ENCODE measurements at places on chromosomes 11 and 22.
A peak's percentile ranks its signal among the peaks of the same experiment; 100 is the strongest.

DNA sequence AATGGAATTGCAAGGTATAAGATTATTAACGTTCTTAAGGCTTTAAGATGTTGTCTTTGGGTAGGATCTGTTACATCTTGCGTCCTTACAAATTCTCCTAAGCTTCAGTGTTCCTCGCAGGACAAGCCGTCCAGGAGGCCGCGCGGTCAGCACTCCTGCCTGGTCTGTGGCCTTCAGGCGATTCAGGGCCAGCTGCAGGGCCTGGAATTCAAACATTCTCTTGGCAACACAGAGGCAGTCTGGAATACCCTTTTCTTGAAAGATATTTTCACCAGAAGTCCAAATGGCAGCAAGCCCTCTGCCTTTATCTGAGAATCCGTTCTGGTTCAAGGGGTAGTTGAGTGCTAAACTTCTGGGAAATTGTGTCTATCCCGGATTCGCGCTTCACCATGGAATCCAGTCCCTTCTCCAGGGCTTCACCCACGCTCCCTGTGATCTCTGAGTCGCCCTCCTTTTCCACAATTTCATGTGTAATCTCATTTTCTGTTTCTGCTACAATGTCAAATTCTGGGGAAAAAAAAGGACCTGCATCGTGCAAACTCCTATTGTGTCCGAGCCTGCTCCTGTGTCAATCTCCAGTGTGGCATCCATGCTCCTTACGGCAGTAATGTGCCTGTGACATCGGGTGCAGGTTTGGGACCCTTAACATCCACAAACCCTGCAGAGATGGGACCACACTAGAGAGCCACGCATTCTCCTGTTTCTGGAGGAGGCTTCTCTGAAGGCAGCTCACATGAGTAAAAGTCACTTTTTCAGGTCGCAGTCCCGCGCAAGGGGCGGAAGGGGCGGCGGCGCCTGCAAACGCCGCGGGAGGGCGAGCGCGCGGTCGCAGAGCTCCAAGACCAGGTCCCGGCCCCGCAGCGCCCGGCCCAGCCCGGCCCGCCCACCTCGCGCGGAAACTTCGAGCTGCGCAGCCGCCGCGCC lies 25.4 kb upstream of the SORL1 start:
- DNase-seq: no peak

DNA sequence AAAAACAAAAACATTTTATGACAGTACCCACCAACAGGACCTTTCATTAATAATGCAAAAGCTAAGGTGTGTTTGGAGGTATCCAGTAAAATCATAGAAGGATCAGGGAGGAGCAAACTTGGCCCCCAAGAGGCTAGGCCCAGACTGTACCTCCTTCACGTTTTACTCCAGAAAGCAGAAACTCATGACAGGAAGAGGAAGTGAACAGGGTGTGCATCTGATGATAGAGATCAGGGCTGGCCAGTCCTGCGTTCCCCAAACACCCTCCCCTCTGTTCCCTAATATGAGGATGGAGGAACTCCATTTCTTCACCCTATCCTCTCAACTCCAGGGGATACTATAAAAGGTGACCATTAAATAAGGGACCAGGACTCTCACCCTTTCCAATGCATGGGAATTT lies 10.2 kb upstream of the MS4A12 start:
- no peak for DNase-seq

- DNase-seq: no peak
Observed at GRCh38 chr11:16873289-16873688, 134.8 kb downstream of the C11orf58 start.

DNA sequence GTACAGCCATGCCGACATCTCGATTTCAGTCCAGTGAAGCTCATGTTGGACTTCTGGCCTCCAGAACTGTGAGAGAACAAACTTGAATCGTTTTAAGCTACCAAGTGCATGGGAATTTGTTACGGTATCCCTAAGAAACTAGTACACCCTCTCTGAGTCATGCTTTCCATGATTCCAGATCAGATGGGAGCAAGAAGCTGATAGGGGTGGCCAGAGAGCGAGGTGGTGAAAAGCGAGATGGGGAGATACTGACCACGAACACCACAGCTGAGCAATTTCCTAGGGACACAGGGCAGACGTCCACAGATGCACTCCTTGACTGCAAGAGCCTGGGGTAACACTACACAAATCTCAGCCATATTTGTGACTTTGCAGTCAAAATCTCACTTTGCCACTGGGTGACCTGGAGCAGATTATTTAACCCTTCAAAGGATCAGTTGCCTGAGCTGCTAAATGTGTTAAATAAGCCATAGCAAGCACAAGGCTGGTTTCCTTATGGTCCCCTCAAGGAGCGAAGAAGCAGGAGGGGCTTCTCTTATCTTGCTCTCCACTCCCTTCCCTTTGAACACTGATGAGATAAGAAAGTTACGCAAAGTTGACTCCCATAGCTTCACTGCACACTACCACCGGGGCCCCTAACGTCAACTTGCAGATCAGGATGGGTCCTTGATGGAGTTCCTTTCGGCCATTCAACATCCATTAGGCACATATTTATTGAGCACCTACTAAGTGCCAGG lies 22.6 kb upstream of the RCN1 start:
- DNase-seq: no peak

DNA sequence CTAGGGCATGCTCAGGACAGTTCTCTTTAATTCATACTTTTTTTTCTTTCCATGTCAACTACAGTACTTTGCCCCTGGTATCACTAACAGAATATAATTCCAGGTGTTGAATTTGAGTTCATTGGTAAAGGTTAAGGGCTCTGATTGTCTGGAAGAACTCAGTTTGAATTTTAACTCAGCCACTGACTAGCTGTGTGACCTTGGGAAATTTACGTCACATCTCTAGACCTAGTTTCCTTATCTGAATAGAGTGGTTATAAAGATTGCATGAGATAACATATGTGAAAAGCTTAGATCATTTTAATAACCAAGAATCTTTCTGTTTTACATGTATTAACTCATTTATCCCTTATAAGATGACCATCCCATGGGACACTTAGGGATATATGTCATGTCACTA lies 15.8 kb upstream of the ZC3H12C start:
- no peak for DNase-seq

DNA sequence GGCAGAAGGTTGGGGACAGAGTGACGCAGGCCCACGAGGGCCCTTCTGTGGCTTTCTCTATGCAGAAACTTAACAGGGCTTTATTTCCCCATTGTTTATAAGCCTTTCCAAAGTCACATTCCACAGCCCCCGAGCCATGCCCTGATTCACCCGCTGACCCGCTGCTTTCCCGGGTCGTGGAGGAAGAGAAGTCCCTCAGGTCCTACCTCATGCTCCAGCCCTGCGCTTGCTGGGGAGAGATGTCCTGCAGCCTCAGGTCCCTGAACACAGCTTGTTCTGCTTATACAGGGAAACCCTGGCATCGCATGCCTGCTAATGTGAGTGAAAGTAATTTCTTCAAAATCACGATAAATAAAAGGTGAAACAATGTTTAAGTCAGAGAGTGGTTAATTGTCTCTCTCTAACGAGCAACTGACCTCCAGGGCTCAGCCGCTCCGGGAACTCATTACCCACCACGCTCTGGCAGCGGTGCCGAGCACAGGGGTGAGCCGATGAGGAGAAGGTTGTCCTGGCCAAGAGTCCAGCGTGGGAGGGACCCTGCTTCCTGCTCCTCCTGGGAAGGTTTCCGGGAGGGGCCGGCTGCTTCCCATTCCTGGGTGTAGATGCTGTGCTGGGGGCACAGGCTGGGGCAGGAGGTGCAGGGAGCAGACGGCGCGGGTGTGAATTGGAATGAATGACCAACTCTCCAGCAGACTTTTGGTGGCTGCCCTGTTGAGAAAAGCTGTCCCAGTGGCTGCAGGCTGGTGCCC lies 595.2 kb downstream of the BRD1 start:
- DNase-seq: no peak

- DNase-seq: no peak
Observed at GRCh38 chr11:7592711-7593110, 78.9 kb downstream of the PPFIBP2 start.

GRCh38 chr11:2989551-2989950 lies 2.6 kb downstream of the NAP1L4 start:
- DNase-seq: no peak

GRCh38 chr22:20584872-20585638 lies 77.6 kb downstream of the MED15 start:
- DNase-seq: no peak

DNA sequence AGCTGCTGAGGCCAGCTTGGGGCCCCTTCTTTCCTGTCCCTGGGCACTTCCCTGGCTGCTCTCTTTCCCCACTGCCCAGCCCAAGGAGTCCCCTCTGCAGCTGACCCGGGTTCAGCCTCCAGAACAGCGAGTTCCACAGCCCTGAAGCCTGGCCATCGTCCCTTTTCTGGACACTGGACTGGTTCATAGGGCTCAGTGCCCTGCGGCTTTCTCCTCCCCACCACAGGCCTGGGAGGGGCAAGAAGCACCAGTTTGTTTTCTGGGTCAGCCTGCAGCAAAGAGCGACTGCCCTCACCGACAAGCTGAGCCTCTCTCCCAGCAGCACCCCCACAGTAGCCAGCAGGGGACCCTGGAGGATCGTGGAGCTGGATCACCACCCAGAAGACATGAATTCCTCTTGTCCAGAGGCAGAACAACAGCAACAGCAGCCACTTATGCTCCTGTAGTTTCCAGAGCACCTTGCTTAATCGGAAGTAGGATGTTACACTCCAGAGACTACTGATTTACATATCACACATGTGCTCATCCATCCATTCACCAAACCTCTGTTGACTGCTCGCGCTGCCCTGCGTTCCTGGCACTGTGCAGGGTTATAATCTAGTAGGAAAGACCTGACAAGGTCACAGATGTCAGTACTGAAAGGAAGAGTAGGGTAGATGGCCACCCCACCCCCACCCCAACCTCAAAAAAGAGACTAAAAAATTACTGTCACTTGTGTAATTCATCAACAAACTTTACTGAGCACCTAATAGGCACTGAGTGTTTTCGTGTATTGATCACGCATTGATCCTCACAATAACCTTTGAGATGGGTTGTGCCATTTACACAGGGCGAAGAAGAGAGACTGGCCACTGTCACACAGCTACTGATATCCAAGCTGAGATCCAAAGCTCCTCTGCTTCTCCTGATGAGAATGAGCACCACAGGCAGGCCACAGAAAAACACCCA lies 13.0 kb upstream of the CXCR5 start:
- no peak for DNase-seq

DNA sequence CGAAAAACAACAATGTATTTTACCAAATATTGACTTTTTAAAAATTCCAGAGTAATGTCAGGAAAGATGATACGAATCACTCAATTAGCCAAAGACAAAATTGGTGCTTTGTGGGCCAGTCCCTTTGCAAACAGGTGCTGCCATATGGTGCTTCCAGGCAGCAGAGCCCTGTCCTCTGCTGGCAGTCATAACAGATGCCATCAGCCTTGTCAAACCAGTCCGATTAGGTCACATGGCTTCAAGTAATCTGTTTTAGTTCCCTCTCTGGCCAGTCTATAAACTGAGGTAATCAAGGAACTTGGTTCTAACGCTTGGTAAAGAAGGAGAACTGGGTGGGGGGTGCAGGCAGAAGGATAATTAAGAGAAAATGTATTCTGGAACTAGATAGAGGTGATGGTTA lies 49.1 kb upstream of the CAPRIN1 start:
- peak; percentile 90 for DNase-seq

GRCh38 chr11:117597071-117597470 lies 199.9 kb downstream of the DSCAML1 start:
- no peak for DNase-seq

DNA sequence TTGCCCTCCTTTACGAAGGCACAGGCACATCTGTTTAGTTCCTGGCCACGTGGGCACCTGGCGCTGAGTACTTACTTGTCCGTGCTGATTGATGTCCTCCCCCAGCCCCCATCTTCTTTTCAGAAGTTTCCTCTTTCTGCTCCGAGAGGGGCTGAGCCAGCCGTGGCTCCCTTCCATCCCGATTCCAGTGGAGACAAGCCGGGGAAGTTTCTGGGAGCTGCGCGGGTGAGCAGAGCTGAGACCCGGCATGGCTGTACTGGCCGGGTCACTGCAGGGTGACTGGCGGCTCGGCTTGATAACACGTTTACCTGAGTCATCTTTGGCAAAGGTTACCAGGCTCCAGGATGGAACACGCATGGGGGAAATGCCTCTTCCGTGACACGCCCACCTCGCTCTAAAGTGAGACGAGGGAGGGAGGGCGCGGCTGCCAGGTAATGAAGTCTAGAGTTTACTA lies 45.4 kb upstream of the ATXN10 start:
- DNase-seq: no peak

- no peak for DNase-seq
Observed at GRCh38 chr11:43923406-43924111, 18.9 kb upstream of the C11orf96 start.

DNA sequence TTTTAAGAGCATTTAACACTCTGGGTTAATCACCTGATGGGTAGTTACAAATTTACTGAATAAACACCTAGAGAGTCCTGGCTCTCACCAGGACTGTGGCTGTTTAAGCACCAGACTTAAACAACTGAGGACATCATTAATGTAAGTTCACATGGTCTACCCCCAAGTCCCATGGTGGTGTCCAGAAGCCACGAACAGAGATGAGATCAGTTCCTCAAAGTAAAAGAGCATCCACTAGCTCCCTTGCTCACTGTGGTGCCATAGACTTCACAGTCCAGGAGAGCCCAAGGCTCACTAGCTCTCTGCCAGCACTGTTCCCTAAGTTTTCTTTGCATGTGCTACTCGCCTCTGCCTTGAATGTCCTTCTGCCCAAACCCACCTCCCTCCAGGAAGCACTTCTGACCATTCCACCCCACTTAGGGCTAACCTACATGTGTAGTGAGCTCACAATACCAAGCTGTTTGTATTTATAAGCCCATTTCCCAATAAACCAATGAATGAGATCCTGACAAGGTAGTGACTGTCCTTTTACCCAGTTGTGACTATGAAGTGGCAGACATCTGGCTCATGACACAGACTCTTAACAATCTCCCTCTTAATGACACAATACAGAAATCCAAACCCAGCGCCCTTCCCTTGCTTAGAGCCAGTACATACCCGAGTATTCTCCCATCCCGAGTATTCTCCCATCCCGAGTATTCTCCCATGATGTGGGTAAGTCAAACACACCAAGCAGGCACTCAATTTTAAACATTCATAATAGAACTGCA lies 15.7 kb downstream of the NAP1L4 start:
- DNase-seq: no peak

DNA sequence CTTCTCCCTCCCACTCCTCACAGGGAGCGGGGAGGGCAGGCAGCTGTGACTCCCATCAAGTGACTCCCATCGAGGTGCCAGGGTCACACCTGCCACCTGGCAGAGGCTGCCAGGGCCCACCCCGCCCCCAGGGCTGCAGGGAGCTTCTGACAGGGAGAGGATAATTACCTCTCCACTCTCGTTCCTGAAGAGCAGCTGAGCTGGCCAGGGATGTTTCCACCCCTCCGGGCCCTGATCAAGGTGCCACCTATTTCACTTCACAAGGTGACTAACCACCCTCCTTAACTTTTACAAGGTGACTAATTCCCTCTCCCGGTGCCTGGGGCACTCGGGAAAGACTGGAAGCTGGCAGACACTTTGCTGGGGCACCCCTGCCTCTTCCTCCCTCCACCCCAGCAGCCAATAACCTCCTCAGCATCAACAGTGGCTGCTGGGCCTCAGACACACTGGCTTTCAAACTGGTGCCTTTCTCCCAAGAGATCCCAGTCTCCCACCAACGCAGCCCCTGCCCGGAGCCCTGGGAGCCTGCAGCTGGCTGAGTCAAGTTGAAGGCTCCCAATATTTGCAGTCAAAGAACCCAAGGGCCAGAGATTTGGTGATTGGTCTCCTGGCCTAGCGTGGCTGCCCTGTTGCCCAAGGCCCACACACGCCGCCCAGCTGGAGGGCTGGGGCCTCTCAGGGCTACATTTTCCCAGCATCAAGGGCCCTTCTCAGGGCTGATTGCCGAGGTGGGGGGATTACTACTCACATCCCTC lies 22.0 kb upstream of the MYRF start:
- peak; percentile 89 for DNase-seq

GRCh38 chr11:121842192-121842585 lies 273.8 kb downstream of the BLID start:
- DNase-seq: no peak

Measured in NCI-H2171 treated with DMSO at 0.1 percent for 48 hours (cell line).